Stimulated activated CD4-positive, alpha-beta T cell treated with anti-CD3 and anti-CD28 coated beads, Interleukin-2, amount 100 ng/mL, for 4 hours (primary cell): ENCODE measurements at places on chromosomes 16 and 17.

DNA sequence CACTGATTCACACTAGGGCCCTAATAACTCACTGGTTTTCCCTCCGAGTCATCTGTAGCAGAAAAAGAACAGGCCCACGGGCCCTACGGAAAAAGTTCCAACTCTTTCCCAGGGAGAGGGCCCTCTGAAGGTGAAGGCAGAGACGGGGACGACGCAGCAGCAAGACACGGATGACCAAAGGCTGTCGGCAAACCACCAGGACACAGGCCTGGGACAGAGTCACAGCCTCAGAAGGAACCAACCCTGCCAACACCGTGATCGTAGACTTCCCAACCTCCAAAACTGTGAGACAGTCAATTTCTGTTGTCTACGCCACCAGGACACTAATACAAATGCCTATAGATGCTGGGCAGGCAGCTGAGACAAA lies 5.2 kb upstream of the SPHK1 start:
- DNase-seq = no peak

GRCh38 chr16:80982646-80983045 lies 24.0 kb downstream of the CMC2 start:
- no peak for DNase-seq

DNA sequence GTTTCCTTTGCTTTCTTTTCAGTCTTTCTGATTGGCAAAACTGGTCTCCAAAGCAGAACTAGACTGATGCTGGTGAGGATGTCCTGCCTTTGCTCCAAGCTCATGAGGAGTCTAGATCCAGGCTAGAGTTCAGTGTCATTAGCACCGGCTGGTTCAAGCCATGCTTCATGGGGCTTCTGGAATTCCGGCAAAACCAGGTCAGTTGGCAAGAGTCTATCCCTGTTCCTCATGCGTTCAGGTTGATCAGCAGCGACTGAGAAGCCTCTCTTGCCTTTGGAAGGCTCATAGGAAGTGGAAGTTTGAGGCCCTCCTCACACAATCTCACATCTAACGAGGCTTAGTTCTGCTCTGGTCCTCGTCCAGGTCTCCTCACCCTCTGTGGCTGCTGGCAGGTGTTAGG lies 194.3 kb downstream of the HS3ST3A1 start:
- DNase-seq = no peak

- DNase-seq = no peak
Observed at GRCh38 chr16:80974649-80975376, 31.9 kb downstream of the CMC2 start.

- no peak for DNase-seq
Observed at GRCh38 chr17:4920351-4921048, 11.6 kb upstream of the GP1BA start.

- no peak for DNase-seq
Observed at GRCh38 chr17:6244253-6244652, 174.1 kb downstream of the WSCD1 start.

DNA sequence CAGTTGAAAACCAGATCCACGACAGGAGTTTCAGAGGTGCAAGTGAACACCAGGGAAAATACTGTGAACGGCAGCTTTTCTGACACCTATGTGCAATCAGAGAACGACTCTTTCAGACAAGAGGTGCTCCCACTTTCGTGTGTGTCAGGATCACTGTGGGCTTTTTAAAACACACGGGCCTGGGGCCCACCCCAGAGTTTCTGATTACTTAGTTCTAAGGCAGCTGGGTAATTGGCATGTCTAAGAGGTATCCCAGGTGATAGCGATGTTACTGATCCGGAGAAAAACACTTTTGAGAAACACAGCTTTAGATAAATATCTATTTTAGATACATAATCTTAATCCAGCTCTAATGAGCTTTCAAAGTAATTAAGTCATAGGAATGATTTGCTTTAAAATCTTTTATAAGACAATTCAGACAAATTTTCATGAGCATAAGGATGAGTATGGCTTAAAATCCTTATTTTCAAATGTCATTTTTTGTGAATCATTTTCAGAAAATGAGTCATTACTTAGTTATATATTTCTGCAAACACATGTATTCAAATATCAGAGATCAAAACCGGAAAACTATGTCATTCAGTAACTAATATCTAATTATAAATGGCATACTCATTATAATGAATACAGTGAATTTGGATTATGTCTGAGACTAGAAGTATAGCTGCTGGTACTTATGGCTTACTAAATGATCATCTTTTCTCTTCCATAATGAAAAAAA lies 217.9 kb upstream of the PSMD7 start:
- DNase-seq = no peak

- no peak for DNase-seq
Observed at GRCh38 chr16:1108299-1109252, 12.5 kb upstream of the C1QTNF8 start.
